ENCODE measurements at places on chromosomes 7 and 10.

GRCh38 chr7:111535142-111535870 is 27.0 kb downstream of the IMMP2L start:
- DNase-seq, result no peak
- no peaks in the 10 kb centered on the region for H3K4me1 ChIP-seq
- no peaks in the 10 kb centered on the region for H3K27me3 ChIP-seq

DNA sequence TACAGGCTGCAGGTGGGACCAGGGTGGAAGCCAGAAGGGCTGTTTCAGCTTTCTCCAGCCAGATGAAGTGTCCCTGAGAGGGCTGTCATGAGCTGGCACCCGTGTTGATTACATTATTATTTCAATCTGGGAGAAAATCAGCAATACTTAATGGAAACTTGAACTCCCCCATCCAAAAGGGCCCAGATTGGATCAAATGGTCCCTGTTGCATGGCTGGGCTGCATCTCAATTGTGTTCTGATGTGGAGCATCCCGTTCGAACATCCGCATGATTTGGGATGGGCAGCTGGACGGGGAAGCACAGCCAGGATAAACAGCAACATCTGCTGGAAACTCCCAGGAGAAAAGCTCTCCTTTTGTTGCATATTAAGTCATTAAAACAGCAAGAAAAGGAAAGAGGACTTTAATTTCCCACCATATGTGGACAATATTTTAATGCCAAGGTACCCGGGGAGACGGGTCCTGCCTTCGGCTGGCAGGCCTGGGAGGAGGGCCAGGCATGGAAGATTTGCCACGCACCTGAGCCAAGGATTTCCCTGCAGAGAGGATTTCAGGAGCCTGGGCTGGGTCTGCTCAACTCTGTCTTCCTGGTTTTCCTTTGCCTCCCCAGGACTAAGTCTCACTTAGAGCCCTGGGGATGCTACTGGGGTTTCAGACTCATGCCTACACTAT is 52.4 kb downstream of the NPTX2 start:
- no peak overlapping the region for H3K27ac ChIP-seq
- no peaks in the 10 kb centered on the region for H3K36me3 ChIP-seq
- H3K4me1 ChIP-seq, result no peaks in the 10 kb centered on the region
- DNase-seq, result no peak

DNA sequence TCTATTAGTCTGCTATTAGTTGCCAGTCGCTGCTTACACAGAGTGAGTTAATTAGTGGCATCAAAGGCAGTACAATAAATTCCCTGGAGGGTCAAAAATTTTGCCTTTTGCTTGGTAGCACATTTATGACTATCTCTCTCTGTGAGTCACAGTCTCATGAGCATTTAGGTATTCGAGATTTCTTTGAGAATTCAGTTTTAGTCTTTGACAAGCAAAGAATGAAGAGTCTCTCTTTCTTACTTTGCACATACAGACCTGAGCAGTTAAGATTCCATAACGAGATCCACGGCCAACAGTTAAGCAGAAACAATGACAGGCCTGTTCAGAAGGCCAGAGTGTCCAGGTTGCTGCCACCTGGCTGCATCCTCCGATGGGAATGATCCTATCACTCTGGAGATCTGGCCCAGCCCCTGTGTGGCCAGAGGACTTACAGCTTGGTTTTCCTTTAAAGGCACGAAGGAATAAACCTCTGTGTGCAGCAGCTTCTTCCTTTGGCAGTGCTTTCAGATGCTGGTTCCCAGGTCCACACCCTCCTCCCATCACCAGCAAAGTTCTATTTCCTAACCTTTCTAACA is 80.6 kb downstream of the GLI3 start:
- no peak overlapping the region for H3K4me3 ChIP-seq
- no peaks in the 10 kb centered on the region for H3K36me3 ChIP-seq
- no peak overlapping the region for H3K27ac ChIP-seq
- peaks cover 20% of the 10 kb centered on the region for H3K4me1 ChIP-seq

DNA sequence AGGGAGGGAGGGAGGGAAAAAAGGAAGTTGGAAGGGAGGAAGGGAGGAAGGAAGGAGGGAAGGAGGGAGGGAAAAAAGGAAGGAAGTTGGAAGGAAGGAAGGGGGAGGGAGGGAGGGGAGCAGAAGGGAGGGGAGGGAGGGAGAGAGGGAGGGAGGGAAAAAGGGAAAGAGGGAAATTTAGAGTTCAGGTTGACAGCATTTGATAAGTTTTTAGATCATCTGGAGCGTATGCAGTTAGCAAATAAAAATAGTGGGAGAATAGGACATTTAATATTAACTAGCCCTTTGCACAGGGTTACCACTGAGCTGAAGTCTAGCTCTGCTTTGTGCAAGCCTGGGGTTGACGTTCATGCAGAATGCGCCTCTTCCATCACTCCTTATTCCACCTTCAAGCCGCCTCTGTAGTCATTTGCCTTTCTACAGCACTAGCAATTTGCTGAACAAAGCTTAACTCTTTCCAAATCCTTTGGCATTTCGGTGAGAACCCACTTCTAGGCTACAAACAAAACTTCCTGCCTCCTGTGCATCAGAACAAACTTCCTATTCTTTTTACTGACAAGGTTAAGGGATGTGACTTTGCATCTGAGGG is 8.6 kb downstream of the STRA8 start:
- no peaks in the 10 kb centered on the region for H3K36me3 ChIP-seq
- H3K27ac ChIP-seq, result no peak overlapping the region
- no peak overlapping the region for H3K4me3 ChIP-seq

DNA sequence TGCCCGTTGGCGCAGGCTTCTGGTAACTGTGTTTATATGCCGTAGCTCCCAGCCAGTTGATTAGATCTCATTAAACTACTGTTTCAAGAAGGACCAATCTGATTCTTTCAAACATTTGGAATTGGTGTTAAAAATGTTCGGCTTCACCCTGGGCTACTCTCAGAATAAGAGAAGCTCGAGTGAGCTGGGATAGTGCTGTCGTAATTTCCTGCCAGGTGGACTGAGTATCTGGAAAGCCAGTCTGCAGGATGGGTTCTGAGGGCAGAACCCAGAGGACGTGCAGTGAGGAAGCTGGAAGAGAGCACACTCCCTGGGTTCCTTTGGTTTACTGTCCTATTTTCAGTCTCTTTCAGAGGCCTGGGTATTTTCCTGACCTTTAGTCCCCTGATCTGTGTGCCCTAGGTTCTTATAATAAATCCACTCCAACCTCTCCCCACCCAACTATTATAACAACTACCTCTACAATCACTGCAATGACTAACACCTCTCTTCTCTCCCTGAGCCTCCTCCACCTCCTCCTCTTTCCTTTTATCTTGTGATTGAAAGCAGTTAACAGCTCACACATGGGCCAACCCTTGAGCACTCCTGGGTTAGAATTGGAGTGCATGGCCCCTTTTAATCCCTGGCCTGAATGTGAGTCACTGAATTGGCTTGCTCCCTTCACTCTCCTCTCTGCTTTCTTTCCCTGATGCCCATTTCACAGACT is 63.0 kb downstream of the AOAH start:
- peaks cover 15% of the 10 kb centered on the region for H3K4me1 ChIP-seq
- DNase-seq, result no peak

- peaks cover 8% of the 10 kb centered on the region for H3K4me1 ChIP-seq
- H3K27me3 ChIP-seq, result no peaks in the 10 kb centered on the region
- no peak overlapping the region for H3K27ac ChIP-seq
- no peak for DNase-seq
- H3K36me3 ChIP-seq, result peaks cover 47% of the 10 kb centered on the region
- H3K4me3 ChIP-seq, result no peak overlapping the region
Measured at GRCh38 chr7:130079846-130080394, 9.6 kb downstream of the KLHDC10 start.

- no peaks in the 10 kb centered on the region for H3K36me3 ChIP-seq
- H3K4me1 ChIP-seq, result no peaks in the 10 kb centered on the region
- H3K27me3 ChIP-seq, result no peaks in the 10 kb centered on the region
- no peak overlapping the region for H3K27ac ChIP-seq
- no peak for DNase-seq
Measured at GRCh38 chr7:119724041-119724792, 548.8 kb upstream of the KCND2 start.

GRCh38 chr7:122652876-122653275 is 46.0 kb downstream of the RNF133 start:
- no peak for DNase-seq
- no peak overlapping the region for H3K27ac ChIP-seq
- H3K4me3 ChIP-seq, result no peak overlapping the region
- H3K36me3 ChIP-seq, result no peaks in the 10 kb centered on the region
- H3K27me3 ChIP-seq, result peaks cover 13% of the 10 kb centered on the region

DNA sequence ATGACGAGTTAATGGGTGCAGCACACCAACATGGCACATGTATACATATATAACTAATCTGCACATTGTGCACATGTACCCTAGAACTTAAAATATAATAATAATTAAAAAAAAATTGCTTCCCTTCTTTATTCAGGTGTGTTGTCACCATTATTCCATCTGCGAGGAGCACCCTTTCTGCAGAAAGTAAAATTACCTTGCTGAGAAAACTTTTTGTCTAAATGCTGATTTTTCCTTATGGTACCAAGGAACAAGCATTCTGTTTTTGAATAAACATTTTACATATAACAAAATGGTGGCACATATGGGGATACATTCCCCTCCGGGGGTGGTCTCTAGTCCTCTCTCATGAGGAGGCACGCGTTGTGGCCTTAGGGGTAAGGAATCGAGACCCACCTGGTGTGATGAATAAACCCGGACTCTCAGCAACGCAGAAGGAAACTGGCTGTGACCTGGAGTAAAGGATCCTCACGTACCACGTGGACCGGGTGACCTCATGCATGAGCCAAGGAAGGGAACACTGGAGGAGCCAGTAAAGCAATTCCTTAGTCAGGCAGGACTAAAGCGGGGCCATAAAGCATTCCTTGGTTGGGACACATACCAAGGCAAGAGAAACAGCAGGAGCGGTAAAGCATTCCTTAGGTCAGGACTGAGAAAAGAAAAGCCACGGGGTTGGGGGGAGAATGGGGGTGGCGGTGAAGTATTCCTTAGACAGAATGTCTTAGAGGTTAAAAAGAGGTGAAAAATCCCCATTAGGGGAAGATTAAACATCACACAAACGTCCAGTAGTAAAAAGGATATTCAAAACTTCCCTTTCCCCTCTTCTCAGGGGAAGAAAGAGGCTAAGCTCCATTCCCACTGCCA is 20.8 kb upstream of the OPTN start:
- H3K27me3 ChIP-seq, result no peaks in the 10 kb centered on the region
- no peak overlapping the region for H3K27ac ChIP-seq
- no peaks in the 10 kb centered on the region for H3K4me1 ChIP-seq
- H3K4me3 ChIP-seq, result no peak overlapping the region
- no peaks in the 10 kb centered on the region for H3K36me3 ChIP-seq
- DNase-seq, result no peak

- no peaks in the 10 kb centered on the region for H3K27me3 ChIP-seq
- H3K4me1 ChIP-seq, result 0 out of 2 replicates have a peak, but pooled peaks cover 3% of the 10 kb centered on the region
- no peak overlapping the region for H3K27ac ChIP-seq
- H3K36me3 ChIP-seq, result peaks cover 5% of the 10 kb centered on the region
- DNase-seq, result no peak
Measured at GRCh38 chr7:41975849-41976248, 261.2 kb downstream of the GLI3 start.

Data from SJCRH30 (cell line).